ENCODE measurements at places on chromosomes 2 and 18.

DNA sequence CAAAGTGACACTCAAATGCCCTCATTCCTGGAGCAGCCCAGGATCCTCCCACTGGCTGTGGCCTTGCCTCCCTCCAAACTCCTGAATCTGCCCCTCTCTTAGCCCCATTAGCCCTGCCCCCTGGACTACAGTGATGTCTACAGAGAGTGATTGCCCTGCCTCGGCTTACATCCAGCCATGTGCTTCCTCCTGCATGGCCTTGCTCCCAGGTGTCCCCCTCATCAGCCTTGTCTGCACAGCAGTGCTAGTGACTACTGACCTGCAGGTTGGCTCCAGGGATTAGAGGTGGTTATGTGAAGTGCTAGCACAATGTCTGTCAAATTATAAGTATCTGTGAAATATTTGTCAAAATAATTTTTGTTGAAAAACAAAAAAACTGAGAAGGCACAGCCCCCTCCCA, 259.1 kb upstream of the MYT1L start:
- DNase-seq = no peak

DNA sequence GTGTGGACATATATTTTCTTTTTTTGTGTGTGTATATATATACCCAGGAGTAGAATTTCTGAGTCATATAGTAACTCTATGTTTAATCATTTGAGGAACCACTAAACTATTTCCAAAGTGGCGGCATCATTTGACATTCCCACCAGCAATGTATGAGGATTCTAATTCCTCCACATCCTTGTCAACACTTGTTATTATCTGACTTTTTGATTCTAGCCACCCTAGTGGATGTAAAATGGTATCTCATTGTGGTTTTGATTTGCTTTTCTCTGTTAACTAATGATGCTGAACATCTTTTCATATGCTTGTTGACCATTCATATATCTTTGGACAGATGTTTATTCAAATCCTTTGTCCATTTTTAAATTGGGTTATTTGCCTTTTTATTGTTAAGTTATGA, 120.3 kb downstream of the TGFA start:
- no peak for DNase-seq

- no peak for DNase-seq
These were observed 134.5 kb upstream of the CTAGE1 start for GRCh38 chr18:22552254-22552653.

- no peak for DNase-seq
These were observed 38.8 kb upstream of the DNER start for GRCh38 chr2:229752970-229753729.

DNA sequence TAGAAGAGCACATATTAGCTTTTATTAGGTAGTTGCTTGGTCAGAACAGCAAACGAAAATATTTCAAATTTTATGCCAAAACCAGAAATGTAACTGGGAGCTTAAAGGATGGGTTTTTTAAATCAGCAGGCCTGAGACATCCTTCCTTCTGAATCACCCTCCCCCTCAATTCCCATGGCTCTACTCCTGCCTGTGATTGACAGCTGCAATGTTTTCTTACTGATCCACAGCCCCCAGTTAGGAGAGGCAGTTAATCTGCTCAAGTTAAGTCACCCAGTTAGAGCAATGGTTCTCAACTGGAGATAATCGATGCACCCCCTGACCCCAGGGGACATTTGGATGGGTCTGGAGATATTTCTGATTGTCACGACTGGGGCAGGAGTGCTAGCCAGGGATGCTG, 24.9 kb downstream of the KCTD18 start:
- no peak for DNase-seq

GRCh38 chr18:7669361-7669760, 102.2 kb downstream of the PTPRM start:
- DNase-seq = no peak

DNA sequence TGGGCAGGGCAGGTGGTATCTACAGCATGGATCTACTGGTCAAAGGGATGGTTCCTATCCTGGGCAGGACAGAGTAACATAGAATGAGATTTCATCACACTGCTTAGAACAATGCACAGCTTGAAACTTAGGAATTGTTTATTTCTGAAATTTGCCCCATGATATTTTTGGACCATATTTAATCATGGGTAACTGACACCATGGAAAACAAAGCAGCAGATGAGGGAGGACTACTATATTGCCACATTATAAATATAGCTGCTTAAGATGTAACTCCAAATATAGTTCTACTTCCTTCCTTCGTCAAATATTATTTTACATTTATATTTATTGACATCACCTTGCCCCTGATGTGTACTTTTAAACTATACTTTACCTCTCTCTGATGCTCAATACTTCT, 254.7 kb downstream of the PTPRM start:
- DNase-seq = no peak

- no peak for DNase-seq
These were observed 34.2 kb upstream of the NCOA1 start for GRCh38 chr2:24456599-24457556.

DNA sequence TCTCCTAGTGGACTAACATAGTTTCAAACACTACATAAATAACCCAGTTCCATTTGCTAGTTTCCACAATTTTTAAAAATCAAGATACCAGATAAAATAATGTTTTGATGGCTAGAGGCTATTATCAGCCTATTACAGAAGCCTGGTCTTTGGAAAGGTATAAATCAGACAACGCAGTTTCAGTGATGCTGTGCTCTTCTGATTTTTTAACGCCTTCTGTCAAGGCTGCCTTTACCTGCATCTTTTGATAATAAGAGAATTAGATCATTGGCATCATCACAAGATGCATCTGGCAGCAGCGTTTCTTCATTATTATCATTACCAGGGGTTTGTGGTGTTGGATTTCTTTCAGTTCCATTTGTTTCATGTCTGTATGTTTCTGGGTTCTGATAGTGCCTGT, 268.7 kb downstream of the MTX2 start:
- DNase-seq = no peak

GRCh38 chr2:136000502-136000901, 15.1 kb upstream of the DARS1 start:
- no peak for DNase-seq

DNA sequence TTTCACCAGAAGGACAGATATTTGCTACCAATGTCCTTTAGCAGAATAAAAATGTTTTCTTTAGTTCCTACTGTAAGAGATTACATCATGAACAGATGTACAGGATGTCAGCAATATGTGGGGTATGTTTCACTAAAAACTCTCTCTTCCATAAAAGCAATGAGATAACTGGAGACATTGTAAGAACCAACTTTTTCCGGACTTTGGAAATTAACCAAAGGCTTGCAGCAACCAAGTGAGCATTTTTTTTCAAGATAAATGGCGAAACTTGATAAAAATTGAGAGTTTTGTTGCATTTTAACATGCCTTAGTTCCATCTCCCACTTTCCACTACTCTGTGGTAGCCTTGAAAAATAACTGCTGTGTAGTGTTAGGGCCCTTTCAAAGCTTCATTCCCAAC, 429.8 kb upstream of the CDH2 start:
- no peak for DNase-seq

DNA sequence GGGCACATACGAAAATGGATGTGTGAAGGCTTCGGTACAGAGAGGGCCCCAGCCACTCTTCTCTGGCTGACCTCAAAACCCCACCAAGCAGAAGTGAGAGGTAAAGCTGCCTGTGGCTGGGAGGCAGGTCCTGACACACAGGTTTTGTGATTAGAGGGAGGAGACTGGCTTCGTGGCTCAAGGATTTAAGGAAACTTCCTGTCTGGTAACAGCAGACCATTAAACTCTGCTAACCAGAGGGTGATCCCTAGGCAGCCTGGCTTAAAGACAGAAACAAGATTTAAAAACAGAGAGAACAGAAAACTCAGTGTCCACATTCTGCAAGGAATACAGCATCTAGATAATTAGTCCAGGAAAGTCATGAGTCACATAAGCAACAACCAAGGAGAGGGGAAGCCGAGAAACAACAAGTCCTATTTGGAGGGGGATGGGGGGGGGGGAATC, 101.9 kb downstream of the NFATC1 start:
- DNase-seq = no peak

DNA sequence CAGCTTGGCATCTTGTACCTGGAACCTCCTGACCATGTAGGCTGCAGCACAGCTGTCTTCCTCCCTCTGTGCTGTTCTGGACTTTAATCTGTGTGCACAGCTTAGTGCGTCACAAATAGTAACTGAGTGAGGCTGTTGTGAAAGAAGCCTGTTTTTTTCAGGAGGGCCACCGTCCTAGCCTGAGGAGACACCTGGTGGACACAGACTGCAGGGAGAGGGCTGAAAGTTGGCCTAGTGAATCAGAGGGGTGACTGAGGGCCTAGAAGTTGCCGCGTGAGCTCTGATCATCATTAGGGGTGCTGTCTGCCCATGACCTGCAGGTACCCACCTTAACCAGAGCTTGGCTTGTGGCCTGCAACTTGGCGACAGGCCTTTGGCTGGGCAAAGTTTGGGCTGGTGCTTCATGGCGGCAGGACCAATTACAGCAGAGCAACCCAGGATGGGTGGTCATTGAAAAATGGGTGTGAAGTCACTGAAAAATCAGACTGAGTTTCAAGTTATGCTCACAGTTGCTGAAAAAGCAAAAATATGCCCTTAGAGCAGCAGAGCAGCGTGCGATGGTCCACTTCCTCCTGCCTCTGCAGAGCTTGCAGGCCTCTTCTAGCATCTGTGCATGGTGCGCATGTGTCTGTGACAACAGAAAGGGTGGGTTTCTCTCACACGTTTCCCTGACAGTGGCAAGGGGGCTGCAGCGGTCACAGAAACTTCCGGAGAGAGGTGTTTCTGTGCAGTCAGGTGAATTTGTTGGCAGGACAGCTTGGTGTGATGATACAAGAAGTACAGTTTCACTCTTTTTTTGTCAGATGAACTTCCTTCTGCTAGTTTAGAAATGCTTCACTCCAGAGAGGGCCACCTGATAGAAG, 9.6 kb downstream of the GDF7 start:
- DNase-seq = peak; percentile 34

GRCh38 chr2:175234153-175234552, 52.6 kb upstream of the ATP5MC3 start:
- DNase-seq = no peak

DNA sequence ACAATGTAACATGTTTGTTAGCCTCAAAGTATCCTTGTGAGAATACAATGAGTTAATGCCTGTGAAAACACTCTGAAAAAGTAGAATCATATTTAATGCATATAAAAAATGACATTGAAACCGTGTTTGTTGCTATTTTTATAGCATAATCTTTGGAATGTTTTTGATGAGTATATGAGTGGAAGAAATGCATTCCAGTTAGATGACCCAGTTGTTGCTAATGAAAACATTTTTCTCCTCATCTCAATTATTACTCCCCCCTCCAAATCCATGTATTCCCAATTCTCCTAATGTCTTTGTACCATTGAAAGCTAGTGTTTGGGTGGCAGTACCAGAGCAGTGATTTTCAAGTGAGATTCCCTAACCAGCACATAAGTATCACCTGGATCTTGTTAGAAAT, 67.1 kb upstream of the DSEL start:
- no peak for DNase-seq

DNA sequence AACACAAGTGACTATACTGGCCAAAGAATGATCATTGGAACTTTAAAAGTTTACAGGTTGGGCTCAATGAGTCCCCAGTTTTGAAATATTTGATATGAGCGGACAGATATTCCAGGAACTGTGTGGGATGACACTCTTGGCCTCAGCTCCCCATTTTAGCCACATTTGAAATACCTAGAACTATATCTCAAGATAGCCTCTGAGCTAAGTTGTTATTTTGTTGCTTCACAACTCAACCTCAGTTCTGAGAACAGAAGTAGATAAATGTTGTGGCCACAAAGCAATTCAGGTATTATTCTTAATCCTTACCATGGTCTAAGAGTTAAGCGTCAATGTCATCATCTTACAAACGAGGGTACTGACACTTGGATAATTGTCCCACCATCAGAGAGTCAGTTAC, 172.2 kb upstream of the SETBP1 start:
- DNase-seq = peak; percentile 49

DNA sequence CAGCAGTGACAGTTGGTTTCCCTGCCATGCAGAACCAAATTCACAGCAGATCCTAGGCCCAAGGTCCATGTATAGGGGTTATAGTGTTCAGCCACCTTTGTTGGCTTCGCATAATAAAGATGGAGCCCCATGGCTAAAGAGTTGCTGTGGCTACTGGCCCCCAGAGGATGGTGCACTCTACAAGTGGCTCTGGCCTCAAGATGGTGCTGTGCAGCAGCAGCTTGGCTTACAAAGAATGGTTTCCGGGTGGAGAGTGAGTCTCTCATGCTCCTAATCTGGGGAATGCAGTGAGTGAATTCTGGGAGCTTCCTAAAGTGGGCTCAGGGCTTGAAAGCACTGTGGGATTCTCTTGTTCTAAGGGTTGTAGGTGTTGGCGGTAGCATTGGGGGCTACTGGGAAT, 1199.7 kb downstream of the CNTNAP5 start:
- DNase-seq = no peak

DNA sequence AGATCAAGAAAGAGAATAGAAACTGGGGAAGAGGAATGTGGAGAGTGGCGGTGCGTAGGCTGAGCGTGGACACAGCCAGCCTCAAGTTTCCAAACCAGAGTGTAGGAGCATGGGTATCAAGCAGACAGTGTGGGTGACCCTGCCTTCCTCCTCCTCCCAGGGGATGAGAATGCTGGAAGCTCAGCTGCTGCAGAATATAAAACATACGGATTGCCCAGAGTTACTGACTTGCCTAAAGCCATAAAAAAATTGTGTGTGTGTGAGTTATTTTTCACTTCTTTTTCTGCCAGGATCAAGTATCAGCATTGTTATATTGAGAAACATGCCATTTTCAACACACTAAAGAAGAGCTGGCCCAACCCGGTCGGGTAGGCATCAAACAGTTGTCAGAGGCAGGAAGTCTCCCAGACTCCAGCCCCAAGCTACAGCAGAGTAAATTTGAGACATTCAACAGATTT, 333.3 kb upstream of the ACVR2A start:
- no peak for DNase-seq

GRCh38 chr18:9322744-9323143, 11.8 kb upstream of the TWSG1 start:
- DNase-seq = no peak

GRCh38 chr2:105887256-105887655, 142.5 kb downstream of the NCK2 start:
- no peak for DNase-seq

All from activated CD8-positive, alpha-beta memory T cell treated with anti-CD3 and anti-CD28 coated beads, Interleukin-2, amount 10 ng/mL, durations not matched to agents 7 days and 5 days (primary cell).